Neural progenitor cell (in vitro differentiated cells): ENCODE measurements at places on chromosomes 16 and 17. TPM values are rescaled to one million over a fixed set of nuclear protein-coding genes. Genes with fewer than 3 reads are reported as not detected.

DNA sequence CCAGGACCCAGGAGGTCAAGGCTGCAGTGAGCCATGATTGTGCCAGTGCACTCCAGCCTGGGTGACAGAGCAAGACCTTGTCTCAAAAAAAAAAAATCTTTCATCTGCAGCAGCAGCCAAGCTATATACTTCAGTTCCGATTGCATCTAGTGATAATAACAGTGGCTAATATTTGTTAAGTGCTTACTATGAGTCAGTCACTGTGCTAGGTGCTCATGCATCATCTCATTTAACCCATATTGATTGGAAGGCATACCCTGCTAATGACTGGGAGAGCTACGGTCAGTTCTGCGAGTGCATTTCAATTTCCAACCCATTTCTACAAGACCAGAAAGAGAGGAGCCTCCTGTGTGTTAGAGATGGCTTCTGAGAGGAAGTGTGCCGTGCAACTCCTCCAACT is 7.7 kb upstream of the TUBG2 start:
- no peak for DNase-seq

VTN gene
- total RNA-seq: 0.25 and 1.2 TPM in 2 replicates

ELP5 gene
- 17.5 and 42.2 TPM in 2 replicates for total RNA-seq

DNA sequence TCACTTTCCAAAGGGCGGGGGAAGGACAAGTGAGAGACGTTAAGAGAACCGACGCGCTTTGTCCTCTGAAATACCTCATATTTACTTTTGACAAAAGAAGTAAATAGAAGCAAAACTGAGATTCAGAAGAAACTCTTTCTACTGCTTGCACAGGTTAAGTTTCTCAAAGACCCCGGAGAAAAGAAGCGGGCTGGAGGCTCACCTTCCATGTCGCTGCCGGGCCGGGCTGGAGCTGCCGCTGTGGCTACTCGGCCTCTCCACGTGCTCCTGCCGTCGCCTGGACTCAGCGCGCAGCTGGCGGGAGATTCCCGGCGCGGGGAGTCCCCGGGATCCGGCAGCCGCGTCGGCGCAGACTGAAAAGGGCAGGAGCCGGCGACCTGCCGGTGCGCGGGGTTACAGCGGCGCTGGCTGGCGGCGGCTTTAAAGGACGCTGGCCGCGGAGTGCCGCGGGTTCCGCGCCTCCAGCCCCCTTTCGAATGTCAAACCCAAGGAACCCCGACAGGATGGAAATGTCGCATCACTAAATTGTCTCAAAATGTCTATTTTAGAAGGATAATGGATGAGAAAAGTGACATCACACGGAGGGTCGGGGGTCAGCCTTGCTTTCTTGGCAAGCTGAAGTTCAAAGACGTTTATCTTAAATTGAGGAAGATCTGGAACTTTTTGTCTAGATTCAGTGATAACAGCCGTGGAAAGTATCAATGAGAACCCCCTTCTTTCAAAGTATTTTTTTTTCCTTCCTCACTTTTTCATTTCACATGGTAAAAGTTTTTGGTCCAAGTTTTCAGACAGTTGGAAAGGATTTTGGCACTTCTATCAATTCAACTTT is at the start of gene IKZF3:
Gene IKZF3 (minus strand): TSS at position 395 of the 829 bp plus-strand sequence. CDS start 186 bp downstream, at position 209.
- DNase-seq: peak; percentile 93

DNA sequence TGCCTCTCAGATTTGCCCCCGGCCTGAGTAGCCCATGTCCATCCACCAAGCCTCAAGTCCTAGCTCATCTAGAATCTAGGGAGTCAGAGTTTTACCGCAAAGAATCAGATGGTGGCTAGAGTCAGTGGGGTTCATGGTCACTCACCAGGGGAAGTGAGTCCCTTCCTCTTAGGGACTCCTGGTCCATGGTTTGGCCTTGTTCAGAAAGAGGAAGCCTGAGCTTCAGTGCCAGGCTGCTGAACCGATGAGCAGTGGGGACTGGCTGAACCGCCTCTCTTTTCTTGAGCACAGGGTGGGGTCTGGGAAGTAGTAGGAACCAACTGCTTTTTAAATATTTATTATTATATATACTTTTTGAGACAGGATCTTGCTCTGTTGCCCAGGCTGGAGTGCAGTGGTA is 160.3 kb downstream of the NTN1 start:
- DNase-seq: no peak
